ENCODE measurements at places on chromosomes 1 and 21.
A peak's percentile ranks its signal among the peaks of the same experiment; 100 is the strongest.

- DNase-seq, result no peak
Measured at GRCh38 chr1:22327411-22327810, 124.2 kb upstream of the ZBTB40 start.

- peak; percentile 73 for DNase-seq
Measured at GRCh38 chr21:31866077-31866511, 6.7 kb upstream of the HUNK start.

GRCh38 chr1:107750364-107750959, 214.5 kb downstream of the VAV3 start:
- DNase-seq, result peak; percentile 29

GRCh38 chr1:192382758-192383157, 66.0 kb downstream of the RGS21 start:
- DNase-seq, result no peak

GRCh38 chr1:41456847-41457540, 27.5 kb downstream of the EDN2 start:
- DNase-seq, result no peak

Data from activated CD8-positive, alpha-beta memory T cell treated with anti-CD3 and anti-CD28 coated beads, Interleukin-2, amount 50 U/mL, for 4 hours (primary cell).